ENCODE measurements at places on chromosomes 6 and 20. TPM values are rescaled to one million over a fixed set of nuclear protein-coding genes. Genes with fewer than 3 reads are reported as not detected.

DNA sequence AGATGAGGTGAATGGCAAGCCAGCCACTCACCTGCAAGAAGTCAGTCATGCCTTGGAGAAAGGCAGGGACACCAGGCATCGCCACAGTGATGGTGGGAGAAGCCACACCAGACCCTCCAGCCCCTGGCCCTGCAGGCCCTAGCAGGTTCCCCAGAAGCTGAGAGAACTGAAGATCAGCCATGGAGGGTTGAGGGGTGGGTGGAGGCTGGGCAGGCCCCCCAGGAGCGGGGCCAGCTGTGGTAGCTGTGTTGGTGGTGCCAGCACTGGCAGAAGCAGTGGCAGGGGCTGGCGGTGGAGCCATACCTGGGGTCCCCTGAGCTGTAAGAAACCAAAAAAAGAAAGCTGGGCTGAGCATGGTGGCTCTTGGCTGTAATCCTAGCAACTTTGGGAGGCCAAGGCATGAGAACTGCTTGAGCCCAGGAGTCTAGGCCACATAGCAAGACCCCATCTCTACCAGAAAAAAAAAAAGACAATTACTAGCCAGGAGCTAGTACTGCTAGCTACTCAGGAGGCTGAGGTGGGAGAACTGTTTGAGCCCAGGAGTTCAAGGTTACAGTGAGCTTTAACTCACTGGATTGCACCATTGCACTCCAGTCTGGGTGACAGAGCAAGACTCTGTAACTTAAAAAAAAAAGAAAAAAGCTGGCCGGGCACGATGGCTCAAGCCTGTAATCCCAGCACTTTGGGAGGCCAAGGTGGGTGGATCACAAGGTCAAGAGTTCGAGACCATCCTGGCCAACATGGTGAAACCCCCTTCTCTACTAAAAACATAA lies 9.5 kb downstream of the BAG6 start:
- H3K27me3 ChIP-seq, result no peaks in the 10 kb centered on the region
- H3K4me3 ChIP-seq, result no peak overlapping the region
- no peak overlapping the region for H3K27ac ChIP-seq
- H3K4me1 ChIP-seq, result no peaks in the 10 kb centered on the region
- DNase-seq, result no peak
- H3K36me3 ChIP-seq, result no peaks in the 10 kb centered on the region

GRCh38 chr6:88168362-88168761 lies 2.2 kb upstream of the CNR1 start:
- no peak overlapping the region for H3K4me3 ChIP-seq
- H3K27ac ChIP-seq, result no peak overlapping the region
- peaks cover 12% of the 10 kb centered on the region for H3K4me1 ChIP-seq

The PGC gene
- 0.81 TPM for polyA plus RNA-seq

The BMP7 gene
- polyA plus RNA-seq, result 0.42 TPM
